ENCODE measurements at places on chromosomes 12 and 14.

- DNase-seq = no peak
Observed at GRCh38 chr12:108378926-108379325, 39.8 kb upstream of the CMKLR1 start.

- no peak for DNase-seq
Observed at GRCh38 chr12:39605996-39606395, 13.6 kb downstream of the ABCD2 start.

- no peak for DNase-seq
Observed at GRCh38 chr14:32256576-32256975, 53.5 kb upstream of the RNU6-8 start.

GRCh38 chr14:77044783-77045237 lies 16.3 kb upstream of the IRF2BPL start:
- DNase-seq = no peak

DNA sequence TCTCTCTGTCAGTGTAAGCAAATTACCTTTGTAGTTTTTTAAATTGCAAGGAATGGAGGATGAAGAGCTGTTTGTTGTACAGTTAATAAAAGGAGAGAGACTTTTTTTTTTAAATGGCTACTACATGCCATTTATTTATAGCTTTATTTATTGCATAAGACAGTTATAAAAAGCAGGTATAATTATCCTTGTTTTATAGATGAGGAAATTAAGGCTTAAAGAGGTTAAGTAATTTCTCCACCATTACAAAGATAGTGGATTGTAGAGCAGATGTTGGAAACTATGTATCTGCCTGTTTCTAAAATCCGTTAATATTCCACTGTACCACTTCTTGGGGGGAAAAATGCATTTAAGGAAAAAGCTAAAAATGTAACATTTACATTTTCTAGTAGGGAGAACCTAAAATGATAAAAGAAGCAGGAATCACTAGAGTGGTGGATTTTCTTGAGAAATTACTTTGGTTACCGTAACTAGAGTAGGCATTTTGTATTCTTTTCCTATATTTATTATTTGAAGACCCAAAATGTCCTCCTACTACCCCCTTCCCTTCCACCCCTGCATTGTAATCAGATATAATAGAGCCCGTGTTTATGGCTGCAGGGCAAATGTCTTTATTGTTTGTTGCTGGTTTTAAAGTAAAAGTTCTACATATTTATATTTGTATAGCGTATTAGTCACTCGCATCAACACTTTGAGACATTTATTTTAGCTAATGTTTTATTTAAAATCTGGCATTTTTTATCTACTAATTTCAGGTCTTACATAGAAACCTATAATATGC lies 2.3 kb downstream of the SNAPC1 start:
- DNase-seq = no peak

GRCh38 chr12:96212456-96213375 lies 18.5 kb downstream of the ELK3 start:
- DNase-seq = no peak

DNA sequence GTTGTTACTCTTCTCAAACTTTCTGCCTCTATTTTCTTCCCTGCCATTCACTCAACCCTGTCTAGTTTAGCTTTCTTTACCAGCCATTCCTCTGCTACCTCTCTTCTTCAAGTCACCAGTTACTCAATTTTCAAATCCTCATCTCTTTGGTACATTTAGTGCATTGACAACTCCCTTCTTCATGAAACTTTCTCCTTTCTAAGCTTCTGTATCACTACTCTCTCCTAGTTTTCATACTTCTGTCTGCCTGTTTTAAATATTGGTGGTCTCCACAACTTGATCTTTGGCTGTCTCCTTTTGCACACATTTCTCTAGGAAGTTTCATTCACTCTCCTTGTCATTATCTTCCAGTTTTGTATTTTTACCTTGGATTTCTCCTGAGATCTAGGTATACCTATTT lies 6.0 kb downstream of the LEMD3 start:
- DNase-seq = no peak
